Common myeloid progenitor, CD34-positive (primary cell): ENCODE measurements at places on chromosomes 16 and 17.

- DNase-seq = no peak
Measured at GRCh38 chr16:56327929-56328258, 97.5 kb downstream of the AMFR start.

DNA sequence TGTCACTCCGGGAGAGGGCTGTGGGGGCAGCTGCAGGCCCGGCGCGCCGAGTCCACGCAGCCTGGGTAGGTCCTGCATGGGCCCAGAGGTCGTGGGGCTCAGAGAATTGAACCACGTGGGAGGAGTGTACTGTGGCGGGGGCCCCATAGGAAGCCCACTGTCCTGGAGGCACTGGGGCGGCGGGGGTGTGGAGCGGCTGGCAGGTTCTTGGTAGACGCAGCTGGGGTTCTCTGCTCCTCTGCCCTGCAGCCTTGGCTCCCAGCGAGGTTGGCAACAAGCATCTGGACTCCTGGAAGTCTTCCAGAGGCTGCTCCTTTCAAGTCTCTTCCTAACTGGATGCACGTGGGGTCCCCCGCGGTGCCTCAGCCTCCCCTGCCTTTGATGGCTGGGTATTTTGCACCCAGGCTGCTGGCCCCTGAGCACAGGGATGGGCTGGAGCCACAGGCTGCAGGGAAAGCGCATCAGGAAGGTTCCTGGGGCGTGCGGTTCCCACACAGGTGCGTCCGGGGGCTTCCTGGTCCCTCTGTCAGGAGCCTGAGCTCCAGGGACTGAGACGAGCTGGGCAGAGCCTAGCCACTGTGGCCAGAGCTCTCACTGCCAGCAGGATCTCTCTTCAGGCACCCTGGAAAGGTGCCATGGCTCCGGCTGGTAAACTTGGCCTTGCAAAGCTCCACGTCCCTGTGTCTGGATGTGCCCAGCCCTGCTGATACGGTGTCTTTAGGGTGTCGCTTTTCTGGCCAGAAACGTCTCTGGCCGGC is 9.3 kb downstream of the KCTD5 start:
- DNase-seq = no peak

GRCh38 chr16:19482291-19482690 is 39.6 kb downstream of the GDE1 start:
- DNase-seq = no peak

DNA sequence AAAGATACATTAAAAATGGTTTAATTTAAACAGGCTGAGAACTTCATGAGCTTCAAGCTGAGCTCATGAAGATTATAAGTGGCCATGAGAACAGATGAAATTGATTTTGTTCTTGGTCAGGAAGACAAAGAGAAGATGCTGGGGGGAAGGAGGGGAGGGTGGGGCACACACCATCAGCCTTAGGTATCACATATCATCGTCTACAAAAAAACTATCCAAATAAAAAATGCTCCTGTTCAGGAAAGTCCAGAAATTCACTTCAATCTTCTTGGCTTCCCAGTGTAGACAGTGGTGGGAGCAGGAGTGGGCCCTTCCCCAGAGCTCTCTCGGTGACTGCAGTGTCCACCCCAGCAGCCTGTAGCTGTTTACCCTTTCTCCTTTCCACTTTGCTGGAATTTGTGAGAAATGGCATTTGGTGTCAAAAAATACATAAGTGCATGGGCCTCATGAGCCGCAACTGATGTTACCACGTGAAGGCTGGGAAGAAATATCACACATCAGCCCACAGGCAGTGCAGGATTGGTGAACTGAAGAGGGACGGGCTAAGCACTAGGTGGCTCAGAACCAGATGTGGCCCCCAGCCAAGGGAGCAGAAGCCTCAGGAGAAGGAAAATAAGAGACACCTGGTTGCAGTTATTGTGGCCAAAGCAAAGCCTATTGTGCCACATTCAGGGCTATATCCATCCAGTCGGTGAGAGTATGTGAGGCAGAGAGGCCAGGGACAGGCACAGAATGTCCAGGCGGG is 6.1 kb downstream of the KRT37 start:
- DNase-seq = no peak

- DNase-seq = no peak
Measured at GRCh38 chr16:71347146-71347545, 11.4 kb upstream of the CALB2 start.

- no peak for DNase-seq
Measured at GRCh38 chr17:79788989-79789942, 7.6 kb downstream of the CBX8 start.
